ENCODE measurements at places on chromosomes 11 and 22.

DNA sequence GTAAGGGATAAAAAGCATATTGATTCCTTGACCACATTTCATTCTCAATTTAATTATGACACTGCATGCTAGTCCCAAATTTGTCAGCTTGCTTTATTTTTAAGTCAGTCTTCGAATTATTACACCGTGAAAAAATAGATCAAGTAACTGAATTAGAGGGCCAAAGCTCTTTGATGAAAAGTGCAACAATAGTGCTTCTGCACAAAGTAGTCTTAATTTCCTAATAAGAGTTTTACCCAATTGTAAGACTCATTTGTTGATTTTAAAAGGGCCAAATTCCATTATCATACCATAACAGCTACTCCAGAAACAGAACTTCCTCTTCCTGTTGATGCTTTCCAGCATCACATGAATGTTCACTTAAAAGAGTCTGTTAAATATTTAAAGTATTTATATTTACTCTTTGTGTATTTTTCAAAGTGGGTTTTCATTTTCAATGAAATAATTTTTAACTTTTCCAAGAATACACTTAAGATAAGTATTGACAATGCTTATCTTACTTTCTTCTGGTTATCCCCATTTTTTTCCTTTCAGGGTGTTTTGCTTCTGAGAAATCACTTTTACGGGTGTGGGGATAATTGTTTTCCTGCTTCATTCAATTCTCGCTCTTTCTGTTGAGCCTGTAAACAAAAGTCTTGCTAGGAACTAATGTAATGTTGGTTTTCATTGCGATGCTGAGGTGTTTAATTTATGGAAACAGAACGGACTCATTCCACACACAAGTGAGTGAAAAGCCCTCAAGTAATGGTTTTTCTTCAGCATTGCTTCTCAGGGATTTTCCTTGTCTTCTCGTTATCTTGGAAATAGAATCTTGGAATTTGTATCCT is 2.1 kb downstream of the ARHGEF12 start:
- DNase-seq, result no peak

GRCh38 chr11:122126024-122126688 is 10.1 kb upstream of the BLID start:
- no peak for DNase-seq

DNA sequence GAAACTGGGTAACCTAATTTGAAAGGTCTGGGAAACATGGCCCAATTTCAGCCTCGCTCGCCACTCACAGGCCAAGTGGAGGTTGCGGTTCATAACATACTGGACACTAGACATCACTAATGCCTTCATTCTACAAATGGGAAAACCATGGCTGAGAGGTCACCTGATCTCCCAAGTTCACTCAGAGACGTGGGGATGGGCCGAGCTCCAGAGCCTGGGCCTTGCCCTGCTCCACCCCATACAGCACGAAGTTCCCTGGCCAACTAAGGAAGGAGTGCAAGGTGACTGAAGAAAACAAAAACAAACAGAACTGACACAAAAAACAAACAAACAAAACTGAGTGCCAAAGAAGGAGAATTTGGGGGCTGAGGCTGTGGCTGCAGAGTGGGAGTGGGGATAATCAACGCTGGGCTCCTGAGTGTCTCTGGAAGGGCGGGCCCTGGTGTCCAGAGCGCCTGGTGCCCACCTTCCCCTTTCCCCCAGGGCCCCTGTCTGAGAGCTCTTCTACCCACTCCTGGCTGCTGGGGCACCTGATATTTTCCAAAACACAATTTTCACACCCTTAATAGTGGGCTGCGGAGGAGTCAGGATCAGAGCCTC is 46.5 kb upstream of the ADA2 start:
- no peak for DNase-seq

GRCh38 chr11:16082095-16083055 is 274.0 kb downstream of the SOX6 start:
- no peak for DNase-seq

DNA sequence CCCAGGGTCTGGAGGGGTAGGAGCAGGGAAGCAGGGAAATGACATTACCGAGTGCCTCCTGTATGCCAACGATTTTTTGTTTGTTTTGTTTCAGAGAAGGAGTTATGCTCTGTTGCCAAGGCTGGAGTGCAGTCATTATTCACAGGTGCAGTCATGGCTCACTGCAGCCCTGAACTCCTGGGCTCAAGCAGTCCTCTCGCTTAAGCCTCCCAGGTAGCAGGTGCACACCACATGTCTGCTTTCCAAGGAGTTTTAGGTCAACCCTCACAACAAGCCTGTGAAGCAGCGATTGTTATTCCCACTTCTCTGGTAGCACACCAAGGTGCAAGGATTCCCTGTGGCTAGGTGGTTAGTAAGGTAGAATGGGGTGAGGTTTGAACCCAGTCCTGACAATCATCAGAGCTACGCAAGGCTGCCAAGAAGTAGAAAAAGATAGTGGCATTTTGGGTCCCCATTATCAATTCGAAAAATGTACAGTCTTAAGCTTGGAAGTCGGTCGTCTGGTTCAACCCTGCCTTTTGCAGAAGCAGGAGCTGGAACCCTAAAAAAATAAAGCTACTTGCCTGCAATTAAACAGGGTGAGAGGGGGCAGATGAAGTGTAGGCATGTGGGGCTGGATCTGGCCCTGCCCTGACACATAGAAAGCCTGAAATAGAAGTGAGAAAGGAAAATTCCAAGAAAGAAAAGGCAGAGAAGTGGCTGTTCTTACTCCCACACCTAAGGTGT is 9.1 kb downstream of the UCP3 start:
- no peak for DNase-seq

GRCh38 chr11:121996574-121996973 is 119.4 kb downstream of the BLID start:
- no peak for DNase-seq

GRCh38 chr11:40746282-40746681 is 713.2 kb downstream of the LRRC4C start:
- no peak for DNase-seq

DNA sequence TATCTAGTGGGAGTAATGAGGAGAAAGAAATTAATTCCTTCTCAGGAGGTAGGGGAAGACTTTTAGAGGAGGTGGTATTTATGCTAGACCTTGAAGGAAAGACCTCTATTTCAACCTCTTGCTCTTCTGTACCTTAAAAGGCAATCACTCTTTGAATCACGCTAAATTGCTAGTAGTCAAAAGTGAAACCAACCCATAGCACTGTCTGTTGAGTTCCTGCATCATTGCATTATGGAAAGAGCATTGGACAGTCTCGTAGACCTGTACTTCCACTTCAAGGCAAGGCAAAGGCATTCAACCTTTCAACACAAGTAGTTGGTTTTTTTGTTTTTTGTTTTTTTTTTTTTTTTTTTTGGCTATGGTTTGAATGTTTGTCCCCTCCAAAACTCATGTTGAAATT is 770.4 kb downstream of the ETS1 start:
- DNase-seq, result no peak

DNA sequence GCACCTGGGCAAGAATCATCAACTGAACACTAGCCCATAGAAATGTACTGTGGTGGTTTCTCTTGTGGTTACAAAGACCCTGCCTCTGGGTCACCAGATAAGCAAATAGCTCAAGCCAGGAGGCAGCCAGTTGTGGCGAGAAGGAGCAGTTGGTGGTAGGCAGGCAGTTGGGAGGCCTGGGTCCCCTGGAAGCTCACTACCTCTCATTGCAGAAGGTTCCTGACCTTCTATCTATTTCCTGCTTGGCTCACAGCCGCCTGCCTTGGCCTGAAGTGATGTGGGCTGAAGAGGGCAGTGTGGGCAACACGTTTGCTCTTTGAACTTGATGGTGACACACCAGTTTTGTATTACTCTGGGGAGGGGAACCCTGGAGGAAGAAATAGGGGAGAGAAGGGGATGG is 34.7 kb downstream of the NECTIN1 start:
- no peak for DNase-seq

GRCh38 chr22:47776329-47776728 is 1013.9 kb downstream of the TBC1D22A start:
- DNase-seq, result no peak

GRCh38 chr11:8310743-8311298 is 47.1 kb upstream of the LMO1 start:
- DNase-seq, result no peak

GRCh38 chr11:64659417-64660144 is 63.4 kb downstream of the NRXN2 start:
- no peak for DNase-seq

- DNase-seq, result no peak
Measured at GRCh38 chr11:73750228-73750627, 10.6 kb downstream of the RAB6A start.

DNA sequence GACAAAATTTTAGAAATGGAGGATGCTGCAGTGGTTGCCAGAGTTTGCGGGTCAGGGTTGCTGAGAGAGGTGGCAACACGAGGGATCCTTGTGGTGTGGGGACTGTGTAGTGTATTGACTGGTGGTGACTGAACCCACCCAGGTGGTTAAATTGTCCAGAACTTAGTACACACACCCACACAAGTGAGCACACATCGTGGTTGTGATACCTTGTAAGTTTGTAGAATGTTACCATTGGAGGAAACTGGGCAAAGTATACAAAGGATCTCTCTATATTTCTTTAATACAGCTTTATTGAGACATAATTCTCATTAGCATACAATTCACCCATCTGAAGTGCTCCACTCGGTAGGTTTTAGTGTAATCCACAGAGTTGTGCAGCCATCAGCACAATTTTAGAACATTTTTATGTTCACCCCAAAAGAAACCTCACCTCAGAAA is 56.1 kb downstream of the MED15 start:
- no peak for DNase-seq

DNA sequence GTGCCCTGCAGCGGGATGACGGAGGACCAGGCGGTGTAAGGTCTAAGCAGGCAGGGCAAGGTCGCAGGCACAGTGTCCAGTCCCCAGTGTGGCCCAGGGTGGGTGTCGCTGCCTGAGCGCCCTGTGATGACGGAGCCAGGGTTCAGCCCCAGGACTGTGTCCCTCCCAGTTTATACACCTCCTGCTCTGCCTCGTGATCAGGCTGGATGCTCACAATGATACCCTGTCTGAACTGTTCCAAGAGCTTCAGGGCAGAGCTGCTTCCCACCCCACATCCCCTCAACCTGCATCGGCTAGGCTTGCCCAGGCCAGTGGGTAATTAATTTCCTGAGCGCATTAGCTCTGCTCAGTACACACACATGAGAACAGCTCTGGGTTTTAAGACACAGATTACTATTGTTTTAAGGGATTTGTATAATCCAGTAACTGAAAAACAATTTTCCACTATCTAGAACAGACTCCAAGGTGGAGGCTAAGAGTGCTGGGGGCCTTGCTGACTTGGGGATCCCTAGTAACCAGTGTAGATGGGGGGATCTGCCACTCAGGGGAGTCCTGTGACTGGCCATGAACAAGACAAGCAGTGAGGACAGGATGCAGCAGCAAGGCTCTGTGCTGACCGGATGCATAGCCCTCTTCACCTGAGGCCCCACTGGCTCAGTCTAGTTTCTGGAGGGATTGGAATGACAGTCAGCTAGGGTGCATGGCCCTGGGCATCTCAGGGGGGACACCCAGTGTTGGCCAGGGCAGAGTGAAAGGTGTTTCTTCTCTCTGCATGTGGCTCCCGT is 34.1 kb downstream of the GNAZ start:
- no peak for DNase-seq

- no peak for DNase-seq
Measured at GRCh38 chr22:44455963-44456358, 42.1 kb downstream of the RTL6 start.

DNA sequence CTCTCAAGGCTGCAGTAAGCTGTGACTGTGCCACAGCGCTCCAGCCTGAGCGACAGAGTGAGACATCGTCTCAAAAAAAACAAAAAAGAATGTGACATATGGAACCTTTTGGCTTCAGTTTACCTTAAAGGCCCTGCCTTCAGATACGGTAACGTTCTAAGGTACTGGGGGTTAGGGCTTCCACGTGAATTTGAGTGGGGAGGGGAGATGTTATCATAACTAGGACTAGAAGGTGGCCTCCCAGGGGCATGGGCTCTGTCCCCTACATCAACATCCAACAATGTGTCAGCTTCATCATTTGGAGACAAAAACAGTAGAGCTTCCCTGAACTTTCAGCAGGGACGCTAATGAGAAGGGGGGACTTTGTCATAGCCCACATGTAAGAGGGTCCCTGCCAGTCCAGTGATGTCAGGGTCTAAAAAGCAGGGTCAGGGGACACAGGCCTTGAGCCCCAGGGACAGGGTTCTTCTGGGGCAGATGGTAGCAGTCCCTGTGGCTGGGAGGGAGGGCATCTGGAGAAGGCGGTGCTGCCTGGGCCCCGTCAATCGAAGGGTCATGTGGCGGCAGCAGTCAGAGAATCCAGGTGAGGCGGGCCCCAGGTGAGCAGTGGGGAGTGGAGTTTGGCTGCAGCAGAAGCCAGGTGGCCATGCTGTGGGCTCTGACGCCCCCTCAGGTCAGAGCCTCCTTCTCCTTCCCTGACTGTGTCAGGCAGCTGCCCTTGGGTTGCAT is 79.8 kb downstream of the BCR start:
- no peak for DNase-seq

- no peak for DNase-seq
Measured at GRCh38 chr22:22816766-22817410, 70.7 kb upstream of the IGLL5 start.

DNA sequence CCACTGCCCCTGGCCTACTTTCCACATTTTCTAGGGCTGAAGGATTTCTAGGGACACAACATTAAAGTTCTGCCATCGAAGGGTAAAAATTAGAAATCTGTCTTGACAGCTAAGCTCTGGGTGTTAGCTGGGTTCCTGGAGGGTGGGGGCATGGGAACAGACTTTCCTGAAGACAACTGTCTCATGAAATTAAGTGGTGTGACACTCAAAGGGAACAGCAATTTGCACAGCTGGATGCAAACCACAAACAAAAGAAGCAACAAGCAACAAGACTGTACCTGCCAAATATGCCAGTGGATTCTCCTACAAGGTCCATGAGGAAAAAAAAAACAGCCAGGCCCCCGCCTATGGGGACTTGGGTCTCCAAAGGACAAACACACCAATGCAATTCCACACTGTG is 32.5 kb downstream of the WT1 start:
- DNase-seq, result no peak

DNA sequence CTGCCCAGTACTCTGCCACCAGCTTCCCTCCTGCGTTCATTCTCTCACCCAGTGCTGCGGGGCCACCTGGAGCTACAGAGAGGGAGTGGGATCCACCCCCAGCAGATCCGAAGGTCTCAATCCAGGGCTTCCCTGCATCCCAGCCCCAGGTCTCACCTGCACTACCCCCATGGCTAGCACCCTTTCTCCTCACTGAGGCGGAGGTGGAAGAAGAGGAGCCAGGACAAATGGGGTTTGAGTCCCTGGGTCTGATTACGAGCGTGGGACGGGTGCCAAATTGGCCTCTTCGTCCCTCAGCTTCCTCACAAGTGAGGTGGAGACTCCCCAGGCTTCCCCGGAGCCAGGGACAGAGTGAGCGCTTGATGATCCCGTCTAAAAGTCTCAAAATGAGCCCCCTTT is 64.2 kb downstream of the NFAM1 start:
- DNase-seq, result no peak

- no peak for DNase-seq
Measured at GRCh38 chr11:44564166-44564565, 1.3 kb upstream of the CD82 start.

All from CD4-positive, alpha-beta T cell treated with Interleukin-15 for 4 hours (primary cell).